ENCODE measurements at places on chromosomes 6 and 20.

DNA sequence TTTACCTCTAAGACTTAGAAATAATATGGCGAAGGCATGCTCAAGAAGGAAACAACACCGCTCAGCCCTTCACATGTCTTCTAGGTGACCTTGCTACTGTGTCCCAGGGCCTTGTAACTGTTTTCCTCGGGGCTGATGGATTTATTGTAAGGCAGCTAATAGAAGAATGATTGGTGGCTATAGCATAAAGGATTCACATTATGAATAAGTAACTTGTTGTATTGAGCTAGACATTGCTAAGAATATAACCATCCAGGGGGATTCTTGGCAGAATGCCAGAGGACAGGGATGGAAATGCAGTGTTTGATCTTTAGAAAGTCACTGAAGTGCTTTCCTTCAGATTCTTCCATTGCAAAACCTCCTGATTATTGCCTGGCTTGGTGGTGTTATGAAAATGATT lies 54.9 kb downstream of the PLEKHG1 start:
- no peak for DNase-seq

DNA sequence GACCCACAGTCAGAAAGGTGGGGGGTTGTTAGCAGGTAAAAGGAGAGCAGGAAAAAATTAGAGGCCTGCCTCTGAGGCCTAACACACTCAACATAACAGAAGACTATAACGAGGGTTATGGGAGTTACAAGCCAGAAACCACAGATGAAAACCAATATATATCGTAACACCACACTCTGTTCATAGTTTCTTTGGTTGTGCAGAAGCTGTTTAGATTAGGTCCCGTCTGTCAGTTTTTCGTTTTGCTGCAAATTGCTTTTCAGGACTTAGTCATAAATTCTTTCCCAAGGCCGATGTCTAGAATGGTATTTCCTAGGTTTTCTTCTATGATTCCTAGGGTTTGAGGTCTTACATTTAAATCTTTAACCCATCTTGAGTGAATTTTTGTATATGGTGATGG lies 3.7 kb upstream of the MAP3K5 start:
- DNase-seq = no peak

DNA sequence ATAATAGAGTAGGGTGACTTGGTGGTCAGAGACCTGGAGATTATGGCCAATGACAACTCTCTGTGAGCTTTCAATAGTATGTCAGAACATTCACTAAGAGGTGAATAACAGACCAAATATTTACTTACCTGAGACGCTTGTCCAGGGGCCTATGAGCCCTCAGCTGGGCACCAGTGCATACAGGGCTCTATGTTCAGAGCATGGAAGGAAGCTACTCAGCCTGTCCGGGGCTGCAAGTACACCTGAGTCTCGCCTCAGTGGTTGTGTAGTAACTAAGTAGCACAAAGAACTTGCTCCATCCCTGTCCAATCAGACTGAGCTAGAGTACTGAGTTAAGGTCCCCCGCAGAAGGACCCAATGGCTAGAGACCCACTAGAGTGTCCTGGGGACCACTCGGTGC lies 11.6 kb upstream of the SCGN start:
- DNase-seq = no peak

GRCh38 chr6:44381739-44382138 lies 5.8 kb upstream of the CDC5L start:
- DNase-seq = no peak

- no peak for DNase-seq
These were observed 96.4 kb downstream of the IRF4 start for GRCh38 chr6:487956-488355.

- DNase-seq = no peak
These were observed 71.5 kb upstream of the RALY start for GRCh38 chr20:33922224-33922623.

GRCh38 chr20:34069341-34070078 lies 42.5 kb downstream of the EIF2S2 start:
- no peak for DNase-seq

GRCh38 chr6:118718297-118718696 lies 66.9 kb upstream of the CEP85L start:
- DNase-seq = no peak

DNA sequence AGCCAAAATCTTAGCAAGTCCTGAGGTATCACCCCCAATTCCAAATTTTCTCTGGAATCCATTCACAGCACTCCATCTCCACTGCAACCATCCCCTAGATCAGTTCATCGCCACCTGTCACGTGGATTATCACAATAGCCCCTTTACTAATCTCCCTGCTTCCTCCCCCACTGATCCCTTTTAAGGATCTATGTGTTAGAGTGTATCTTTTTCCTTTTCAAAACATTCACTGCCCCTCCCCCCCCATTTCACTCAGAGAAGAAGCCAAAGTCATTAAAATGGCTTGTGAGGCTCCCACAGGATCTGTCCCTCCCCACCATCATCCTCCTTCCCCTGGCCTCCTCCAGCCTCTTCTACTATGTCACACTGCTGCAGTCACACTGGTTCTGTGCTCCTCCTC lies 18.4 kb upstream of the SPAG4 start:
- DNase-seq = no peak

DNA sequence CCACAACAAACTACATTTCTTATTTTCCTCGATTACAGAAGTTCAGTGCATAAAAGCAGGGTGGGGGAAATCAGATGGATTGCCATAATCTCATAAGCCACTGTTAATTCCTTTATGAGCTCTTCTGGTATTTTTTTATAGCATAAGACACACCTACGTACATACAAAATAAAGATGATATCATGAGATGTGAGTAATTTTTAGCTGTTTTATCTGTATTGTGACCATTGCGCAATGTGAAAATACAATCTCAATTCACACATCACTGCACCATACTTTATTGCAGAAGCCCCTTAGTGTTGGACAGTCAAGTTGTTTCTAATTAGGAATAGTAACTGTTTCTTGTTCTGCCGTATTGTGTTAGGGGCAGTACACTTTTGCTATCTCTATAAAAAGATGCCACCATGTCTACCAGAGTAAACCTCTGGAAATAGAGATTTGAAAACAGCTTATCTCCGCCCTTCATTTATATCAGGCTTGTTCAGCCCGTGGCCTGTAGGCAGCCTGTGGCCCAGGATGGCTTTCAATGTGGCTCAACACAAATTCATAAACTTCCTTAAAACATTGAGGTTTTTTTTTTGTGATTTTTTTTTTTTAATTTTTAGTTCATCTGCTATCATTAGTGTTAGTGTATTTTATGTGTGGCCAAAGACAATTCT lies 90.4 kb downstream of the FARS2 start:
- DNase-seq = no peak

- no peak for DNase-seq
These were observed 247.9 kb downstream of the RFPL4B start for GRCh38 chr6:112594886-112595594.

DNA sequence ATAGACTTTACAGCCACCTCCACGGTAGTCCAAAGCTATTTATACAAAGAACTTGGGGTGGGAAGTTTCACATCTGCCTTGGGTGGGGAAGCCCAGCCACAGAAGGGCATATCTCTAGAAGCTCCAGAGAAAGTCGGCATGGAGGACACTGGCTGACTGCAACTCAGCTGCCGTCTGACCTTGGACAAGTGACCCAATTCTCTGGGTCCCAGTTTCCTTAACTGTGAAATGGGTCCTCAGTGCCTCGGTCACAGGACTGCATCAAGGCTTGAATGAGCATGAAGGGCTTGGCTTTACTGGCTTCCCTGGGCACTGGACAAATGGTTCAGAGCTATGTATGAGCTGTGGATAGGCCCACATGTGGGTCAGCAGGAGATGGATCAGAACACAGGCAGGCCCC lies 58.6 kb downstream of the NOL4L start:
- DNase-seq = no peak

GRCh38 chr20:23186808-23187207 lies 100.7 kb upstream of the CD93 start:
- no peak for DNase-seq

- no peak for DNase-seq
These were observed 279.8 kb downstream of the CDH26 start for GRCh38 chr20:60237981-60238380.

DNA sequence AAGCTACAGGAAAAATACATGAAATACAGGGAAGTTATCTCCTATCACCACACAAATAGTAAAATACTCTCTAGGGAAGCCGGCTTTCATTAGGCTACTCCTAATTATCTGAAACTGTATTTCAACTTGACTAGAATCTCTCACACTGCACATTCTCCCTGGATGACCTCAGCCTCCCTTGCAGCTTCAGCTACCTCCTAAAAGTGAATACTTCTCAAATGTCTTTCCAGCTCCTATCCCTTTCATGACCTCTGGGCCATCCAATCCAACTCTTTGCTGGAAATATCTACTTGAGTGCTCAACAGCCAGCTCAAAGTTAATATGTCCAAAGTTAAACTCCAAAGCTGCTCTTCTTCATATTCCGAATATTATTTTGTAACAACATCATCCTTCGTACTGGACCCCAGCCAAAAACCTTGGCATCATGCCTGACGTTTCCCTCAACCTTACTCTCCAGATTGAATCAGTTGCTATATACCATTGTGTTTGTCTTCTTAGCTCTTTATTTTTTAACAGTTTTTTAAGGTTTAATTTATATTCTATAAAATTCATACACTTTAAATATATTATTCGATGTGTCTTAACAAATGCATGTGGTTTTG lies 29.4 kb upstream of the KIF6 start:
- DNase-seq = no peak

GRCh38 chr20:61311656-61312387 lies 59.8 kb downstream of the CDH4 start:
- no peak for DNase-seq

DNA sequence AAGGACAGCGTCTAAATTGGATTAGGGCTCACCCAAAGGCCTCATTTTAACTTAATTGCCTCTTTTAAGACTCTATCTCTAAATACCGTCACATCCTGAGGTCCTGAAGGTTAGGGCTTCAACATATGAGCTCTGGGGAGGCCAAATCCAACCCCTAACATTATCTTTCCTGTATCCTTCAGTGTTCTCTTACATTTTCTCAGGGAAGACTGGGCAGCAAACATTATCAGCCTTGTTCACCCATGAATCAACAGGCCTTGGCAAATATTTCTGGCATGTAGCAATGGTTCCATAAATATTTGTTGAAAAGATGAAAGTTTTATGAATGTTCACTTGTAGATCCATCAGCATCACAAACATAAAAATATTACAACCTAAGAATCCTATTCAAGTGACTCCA lies 24.6 kb upstream of the FOXF2 start:
- DNase-seq = no peak

GRCh38 chr20:18767676-18768075 lies 45.9 kb upstream of the SCP2D1 start:
- no peak for DNase-seq

DNA sequence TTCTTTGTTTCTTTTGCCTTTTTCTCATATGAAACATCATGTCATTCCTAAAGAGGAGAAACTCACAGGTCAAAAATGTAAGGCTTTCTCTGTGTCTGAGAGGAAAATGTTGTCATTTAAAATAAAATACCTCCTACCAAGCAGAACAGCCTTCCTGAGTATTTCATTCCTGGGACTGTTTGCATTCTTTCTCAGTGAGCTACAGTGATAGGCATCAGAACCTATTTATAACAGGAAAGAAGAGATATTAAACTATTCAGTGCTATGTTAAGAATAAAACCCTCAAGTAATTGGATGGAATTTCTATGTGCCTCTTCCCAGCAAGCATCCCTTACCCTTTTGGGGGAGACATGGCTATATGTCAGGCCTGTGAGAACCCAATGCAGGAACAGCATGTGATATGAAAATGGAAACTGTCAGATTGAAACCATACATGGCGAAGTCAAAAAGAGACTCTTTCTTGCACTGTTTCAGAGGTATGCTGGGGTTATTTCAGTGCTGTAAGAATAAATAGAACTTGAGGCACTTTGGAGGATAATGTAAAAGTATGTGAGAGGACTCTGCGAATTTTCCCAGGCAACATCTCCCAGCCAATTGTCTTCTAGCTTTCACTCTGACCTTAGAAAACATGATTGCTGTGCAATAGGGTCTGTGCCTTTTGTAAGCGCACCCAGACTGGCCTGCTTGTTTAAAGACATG lies 133.8 kb upstream of the CCN2 start:
- no peak for DNase-seq

GRCh38 chr6:107811591-107812218 lies 12.4 kb downstream of the SCML4 start:
- DNase-seq = no peak

DNA sequence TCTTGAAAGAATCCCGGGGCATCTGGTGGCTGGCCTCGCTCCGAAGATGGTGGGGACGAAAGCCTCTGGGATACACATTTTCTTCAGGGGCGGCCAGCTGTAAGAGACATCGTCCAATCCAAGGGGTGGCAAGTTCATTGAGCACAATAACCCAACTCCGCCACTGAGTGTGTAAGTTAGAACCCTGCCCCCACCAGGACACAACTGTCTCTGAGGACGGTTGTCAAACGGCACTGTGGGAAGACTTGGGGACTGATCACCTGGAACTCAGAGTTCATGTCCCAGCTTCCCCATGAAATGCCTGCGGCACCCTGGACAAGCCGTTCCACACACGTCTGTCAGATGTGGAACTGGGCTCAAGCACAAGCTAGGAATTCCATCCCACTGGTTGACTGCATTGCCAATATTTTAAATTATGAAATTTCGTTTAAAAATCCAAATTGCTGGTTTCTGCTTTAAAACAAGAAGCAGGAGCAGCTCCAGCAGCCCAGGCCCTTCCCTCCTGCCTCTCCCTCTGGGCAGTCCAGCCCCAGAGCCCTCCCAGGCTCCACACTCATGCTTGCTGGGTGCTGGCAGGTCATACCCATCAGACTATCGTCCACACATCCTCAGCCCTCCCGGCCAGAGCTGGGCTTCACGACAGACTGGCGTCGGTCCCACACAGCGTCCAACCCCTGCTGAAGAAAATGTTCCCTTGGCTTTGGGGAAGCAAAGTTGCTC lies 80.9 kb upstream of the AFDN start:
- no peak for DNase-seq

DNA sequence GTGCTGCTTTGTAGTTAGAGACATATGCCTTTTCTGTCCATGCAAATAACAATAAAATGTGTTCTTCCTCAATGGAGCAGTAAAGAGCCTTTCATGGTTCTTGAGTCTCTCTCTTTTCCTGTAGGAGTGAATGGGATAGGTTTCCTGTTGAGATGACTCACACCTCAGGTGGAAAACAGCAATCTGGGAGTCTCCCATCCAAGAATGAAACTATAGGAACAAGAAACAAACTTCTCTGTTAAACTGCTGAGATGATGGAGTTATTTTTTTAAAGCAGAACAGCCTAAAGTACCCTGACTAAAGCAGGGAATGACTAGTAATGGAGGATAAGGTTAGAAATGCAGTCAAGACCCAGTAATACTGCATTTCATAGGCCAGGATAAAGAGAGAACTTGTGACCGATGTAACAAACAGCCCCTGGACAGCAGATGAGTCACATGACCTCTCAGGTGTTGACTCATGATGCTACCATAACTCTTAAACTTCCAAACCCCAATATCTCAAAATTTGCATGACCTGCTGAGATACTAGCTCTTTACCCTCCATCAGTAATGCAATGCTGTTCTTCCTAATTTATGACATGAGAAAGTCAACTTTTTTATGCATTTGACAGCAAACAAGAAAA lies 548.9 kb downstream of the CBLN4 start:
- DNase-seq = no peak

DNA sequence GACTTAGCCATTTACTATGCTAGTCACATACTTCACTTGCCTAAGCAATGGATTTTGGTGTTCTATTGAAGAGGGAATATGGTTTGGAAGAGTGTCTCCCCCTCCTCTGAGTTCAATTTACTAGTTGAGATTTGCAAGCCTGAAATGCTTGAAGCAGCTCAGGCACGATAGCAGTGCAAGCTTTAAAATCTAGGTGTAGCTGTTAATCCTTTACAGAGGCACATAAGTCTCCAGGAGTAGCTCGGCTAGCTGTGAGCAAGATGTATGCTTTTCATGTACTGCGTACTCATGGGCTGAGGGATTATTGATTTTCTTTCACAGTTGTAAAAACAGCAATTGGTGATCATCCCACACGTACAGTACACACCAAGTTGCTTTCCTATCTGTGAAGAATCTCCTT lies 726 bp downstream of the FLRT3 start:
- DNase-seq = no peak

Data from stimulated activated CD8-positive, alpha-beta memory T cell treated with anti-CD3 and anti-CD28 coated beads, Interleukin-15, amount 100 ng/mL, for 48 hours (primary cell).